ENCODE measurements at places on chromosomes 2 and 18.

DNA sequence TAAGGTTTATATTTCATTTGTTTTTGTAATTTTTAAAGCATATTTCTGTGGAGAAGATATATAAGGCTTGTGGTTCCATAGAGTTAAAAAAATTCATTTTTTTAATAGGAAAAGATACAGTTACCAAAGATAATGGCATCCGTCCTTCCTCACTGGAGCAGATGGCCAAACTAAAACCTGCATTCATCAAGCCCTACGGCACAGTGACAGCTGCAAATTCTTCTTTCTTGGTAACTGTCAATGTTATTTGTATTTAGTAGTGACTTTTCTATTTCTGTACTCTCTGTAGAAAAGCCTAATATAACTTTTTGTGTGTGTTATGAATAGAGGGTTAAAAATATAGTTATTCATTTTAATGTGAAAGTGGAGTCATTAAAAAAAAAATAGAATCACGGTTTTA is 35.1 kb downstream of the HADHB start:
- no peak for DNase-seq

GRCh38 chr2:237154884-237155851 is 69.5 kb downstream of the COPS8 start:
- DNase-seq, result no peak

- DNase-seq, result peak; percentile 52
Observed at GRCh38 chr2:25309402-25309801, 32.3 kb downstream of the DNMT3A start.

- peak; percentile 80 for DNase-seq
Observed at GRCh38 chr18:47113796-47114540, 36.3 kb downstream of the HDHD2 start.

DNA sequence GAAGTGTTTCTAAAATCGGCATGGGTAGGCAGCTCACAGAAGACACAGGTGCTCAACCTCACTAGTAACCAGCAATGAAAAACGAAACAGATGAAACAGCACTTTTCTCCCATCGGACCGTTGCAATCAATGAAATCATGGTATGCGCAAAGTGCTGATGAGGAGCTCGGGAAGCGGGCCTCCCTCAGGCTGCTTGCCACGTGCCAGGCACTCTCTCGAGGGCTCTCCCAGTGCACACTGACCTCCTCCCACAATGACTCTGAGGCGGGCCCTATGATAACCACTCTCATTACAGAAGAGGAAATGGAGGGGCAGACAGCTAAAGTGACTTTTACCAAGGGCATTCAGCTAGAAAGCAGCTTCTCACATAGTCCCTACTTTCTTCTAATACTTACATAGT is 3.8 kb upstream of the ANKRD23 start:
- DNase-seq, result no peak

GRCh38 chr18:3604498-3605408 is 154.8 kb downstream of the TGIF1 start:
- DNase-seq, result peak; percentile 95

DNA sequence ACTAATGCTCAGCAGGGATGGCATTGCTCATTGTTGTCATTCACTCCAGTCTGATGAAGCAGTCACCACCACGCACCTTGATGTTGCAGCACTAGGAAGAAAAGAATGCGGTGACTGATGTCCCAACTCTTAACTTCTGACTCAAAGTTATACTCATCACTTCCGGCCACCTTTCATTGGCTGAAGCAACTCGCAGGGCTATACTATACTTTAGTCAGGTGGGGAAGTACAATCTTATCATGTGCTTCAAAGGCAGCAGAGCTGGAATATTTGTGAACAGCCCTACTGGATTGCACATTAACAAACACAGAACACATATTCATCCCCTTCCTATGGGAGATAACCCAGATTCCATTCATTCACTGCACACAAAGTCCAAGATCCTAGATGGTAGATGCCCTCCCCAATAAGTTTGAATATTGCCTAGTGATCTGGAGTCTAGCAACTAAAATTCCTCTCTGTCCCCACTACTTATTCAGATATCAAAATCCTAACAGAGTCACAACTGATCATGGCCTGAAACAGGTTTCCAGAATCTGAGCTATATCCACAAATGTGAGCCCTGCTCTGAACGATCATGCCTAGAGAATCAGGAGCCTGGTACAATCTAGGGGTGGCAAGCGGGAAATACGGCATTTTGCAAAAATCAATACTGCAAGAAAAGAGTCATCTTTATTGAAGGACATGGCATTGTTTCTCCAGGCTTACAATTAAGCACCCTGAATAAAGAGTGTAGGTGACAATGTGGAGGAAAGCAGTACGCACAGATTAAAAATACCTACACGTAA is 3.4 kb upstream of the SPATS2L start:
- peak; percentile 39 for DNase-seq

DNA sequence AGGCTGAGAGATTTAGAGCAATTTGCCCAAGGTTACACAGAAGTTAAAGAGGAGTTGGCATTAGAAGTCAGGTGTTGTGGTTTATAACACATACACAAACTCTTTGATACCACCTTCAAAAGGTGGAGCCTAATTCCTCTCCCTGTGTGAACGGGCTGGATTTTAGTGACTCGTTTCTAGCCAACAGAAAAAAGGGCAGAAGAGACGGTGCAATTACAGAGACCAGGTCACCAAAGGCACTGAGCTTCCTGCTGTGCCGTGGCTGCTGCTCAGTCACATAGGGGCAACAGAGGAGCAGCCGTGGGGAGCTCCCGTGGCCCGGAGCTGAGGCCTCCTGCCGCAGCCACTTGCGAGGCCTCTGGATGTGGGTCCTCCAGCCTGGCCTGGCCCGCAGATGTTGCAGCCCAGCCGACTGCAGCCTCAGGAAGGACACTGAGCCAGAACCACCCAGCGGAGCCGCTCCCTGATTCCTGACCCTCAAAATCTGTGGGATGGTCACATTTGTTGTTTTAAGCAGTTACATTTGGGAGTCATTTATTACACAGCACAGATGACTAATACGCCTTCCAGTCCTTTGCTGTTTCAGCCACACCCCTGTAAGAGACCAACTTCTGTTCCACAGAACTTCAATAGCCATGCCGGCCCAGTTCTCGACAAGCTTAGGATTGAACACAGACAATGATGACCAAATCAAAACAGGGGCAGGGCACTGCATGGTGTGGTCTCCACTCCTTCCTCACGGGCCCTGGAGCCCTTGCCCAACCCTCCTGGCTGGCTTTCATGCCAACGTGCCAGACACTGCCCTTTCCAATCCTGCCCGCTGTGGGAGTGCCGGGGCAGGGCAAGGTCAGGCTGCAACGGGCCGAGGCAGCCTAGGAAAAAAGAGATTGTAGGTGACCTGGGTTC is 17.1 kb downstream of the EDAR start:
- DNase-seq, result peak; percentile 18

- no peak for DNase-seq
Observed at GRCh38 chr18:31626409-31626808, 34.7 kb downstream of the TTR start.

DNA sequence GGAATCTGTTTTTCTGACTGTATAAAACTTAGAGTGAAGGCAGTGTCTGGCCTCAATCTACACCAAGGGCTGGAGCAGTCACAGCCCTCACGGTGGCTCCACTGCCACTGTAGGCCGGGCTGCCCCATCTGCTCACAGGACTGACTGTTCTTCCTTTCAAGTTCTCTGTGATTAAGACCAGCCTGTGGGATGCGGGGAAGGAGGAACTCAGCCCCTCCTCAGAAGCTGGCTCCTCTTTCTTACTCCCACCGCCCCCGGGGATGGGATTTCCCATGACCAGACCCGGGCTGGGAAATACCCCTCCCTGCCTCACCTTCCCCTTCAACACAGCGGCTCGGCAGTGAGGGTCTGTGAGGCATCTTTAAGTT is 106.0 kb downstream of the COPS8 start:
- DNase-seq, result no peak

DNA sequence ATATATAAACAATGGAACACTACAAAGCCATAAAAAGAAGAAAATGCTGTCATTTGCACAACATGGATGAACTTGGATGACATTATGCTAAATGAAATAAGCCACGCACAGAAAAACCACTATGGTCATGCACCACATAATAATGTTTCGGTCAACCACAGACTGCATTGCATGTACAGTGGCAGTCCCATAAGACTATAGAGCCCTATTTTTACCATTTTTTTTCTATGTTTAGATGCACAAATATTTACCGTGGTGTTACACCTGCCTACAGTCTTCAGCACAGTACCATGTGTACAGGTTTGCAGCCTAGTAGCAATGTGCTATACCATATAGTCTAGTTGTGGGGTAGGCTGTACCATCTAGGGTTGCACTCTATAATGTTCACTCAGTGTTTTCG is 476.1 kb downstream of the DLGAP1 start:
- no peak for DNase-seq

DNA sequence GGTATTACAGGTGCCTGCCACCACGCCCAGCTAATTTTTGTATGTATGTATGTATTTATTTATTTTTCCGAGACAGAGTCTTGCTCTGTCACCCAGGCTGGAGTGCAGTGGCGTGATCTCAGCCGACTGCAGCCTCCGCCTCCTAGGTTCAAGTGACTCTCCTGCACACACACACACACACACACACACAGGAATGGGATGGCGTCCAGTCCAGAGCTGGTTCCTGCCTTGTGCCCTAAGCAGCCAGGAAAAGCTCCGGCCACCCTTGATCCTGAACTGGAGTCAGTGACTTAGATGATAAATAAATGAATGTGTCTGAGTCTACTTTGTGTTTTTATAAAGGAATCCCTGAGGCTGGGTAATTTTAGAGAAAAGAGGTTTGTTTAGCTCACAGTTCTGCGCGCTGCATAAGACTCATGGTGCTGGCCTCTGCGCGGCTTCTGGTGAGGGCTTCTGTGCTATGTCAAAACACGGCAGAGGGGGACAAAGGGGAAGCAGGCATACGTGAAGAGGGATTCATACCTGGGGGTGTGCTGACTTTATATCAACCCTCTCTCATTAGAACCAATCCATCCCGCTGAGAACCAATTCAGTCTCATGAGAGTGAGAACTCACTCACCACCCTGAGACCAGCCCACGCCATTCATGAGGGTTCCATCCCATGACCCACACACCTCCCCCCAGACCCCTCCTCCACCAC is 59.7 kb upstream of the PHLPP1 start:
- DNase-seq, result no peak

DNA sequence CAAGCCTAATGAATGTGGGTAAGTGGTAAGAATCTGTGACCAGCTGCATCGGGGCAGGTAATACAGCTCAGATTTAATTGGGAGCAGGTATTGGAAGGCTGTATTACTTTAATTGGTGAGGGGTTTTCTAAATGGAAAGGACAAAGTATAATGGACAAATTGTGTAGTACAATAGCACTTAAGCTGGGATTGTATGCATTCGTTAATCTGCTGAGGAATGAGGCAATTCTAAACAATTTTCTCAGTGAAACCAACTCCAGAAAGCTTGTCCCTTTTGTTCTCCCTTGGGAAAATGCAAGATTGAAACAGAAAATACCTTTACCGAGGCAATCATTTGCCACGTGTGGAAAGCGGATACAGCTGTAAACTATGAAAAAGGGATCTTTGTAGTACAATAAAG is 801.6 kb upstream of the POU3F3 start:
- no peak for DNase-seq

DNA sequence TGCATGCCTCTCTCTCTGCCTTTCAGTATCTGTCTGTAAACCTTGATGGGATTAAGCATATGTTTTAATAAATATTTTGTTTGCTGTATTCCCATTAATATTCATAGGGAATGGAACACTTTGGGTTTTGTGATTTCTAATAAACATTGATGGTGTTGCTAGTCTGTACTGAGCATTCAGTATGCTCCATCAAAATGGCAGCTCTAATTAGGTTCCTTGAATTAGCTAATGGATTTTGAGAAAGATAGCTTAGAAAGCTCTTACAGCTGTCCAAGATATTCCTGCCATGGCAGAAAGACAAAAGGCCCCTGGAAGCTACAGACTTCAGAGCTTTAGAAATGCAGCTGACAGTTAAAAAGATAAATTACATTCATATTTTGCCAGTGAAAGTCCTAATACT is 199.2 kb upstream of the NRP2 start:
- no peak for DNase-seq

DNA sequence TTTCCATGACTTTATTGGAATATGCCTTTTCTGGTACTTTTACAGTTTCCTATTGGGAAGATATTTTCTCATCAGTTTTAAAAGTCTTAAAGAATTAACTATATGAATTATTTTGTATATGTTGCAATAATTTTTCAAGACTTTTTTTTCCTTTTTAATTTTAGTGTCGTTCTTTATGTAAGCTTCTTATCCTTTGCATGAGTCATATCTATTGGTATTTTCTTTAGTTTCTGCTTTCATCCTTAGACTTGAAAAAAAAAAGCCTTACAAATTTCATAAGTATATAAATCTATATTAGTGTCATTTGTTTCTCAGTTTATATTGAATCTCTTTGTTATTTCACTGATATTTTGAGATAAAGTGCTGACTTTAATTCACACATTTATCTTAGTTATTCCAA is 94.9 kb downstream of the DSEL start:
- no peak for DNase-seq

- DNase-seq, result no peak
Observed at GRCh38 chr2:195579776-195580555, 77.1 kb upstream of the SLC39A10 start.

GRCh38 chr2:118699447-118700175 is 147.8 kb downstream of the EN1 start:
- DNase-seq, result no peak

DNA sequence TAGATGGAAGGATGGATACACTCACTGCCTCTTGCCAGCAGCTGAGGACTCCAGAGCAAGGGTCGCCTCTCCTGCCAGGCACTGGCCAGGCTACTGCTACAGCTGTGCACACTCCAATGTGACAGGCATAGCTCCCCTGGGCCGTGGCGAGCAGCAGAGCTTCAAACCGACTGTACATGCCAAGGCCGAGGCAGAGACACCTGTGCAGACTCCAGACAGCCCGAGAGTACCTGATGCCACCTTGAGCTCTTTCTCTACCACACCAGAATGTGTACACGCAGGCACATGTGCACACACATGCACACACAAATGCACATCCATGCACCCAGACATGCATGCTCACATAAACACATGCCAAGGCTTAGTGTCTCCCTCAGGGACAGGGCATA is 508.3 kb upstream of the MYT1L start:
- DNase-seq, result no peak

GRCh38 chr18:9910661-9911060 is 3.2 kb upstream of the VAPA start:
- DNase-seq, result no peak

DNA sequence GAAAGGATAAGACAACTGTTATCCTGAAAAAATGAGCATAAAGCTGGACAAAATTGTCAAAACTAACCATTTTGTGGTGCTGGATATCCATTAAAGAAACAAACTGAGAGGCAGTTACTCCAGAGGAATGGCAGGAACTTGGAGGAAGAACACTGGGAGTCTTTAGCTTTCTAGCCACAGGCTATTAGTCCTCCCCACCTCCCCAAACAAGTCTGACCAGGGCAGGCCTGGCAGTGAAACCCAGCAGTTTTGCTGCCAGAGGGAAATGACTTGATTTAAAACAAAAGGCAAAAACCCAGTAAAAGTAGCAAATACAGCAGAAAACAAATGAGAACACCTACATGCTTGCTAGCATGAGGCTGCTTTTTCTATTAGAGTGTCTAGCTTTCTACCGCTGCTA is 34.9 kb downstream of the OSBPL1A start:
- DNase-seq, result no peak

GRCh38 chr2:18791172-18791797 is 201.9 kb upstream of the NT5C1B start:
- no peak for DNase-seq

- no peak for DNase-seq
Observed at GRCh38 chr2:128301021-128301420, 17.6 kb downstream of the HS6ST1 start.

All from fibroblast of skin of scalp (primary cell).